ENCODE measurements at places on chromosomes 11 and 22.

DNA sequence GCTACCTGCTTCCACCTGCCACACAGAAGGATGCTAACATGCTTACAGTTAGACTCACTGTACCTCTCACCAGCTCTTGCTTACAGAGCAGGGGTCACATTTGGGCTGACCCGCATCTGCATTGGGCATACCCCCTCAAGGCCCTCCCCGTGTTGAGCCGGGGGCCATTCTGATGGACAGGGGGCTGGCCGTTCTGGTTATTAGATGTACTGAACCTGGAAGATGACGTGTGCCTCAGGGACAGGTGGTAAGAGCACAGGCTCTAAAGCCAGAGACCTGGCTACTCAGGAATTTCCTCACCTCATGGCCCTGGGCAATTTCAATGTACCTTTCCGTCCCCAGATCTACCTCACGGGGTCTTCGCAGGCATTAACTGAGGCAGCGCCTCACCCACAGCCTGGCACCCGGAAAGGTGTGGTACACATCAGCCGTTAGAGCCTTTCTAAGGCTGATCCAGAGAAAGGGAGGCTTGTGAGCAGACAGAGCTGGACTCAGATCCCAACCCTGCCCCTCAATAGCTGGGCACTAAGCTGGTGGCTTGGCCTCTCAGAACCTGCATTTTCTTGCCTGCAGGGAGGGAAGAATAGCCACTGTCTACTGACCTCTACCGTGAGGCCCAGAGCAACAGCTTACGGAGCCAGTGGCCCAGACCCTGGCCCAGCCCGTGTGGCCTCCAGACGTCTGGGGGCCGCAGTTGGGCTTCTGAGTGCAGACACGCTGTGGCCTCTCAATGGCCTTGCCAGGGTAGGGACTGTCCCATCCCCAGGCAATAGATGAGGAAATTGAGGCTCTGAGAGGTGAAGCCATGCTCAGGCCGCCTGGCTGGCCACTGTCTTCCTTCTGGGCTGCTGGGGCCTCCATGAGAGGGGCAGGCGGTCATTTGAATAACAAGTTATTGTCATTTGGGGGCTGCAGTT lies 100.6 kb downstream of the MORC2 start:
- no peaks in the 10 kb centered on the region for H3K36me3 ChIP-seq
- no peak overlapping the region for H3K4me3 ChIP-seq
- DNase-seq: no peak

- no peak for DNase-seq
- H3K36me3 ChIP-seq: no peaks in the 10 kb centered on the region
- peaks cover 10% of the 10 kb centered on the region for H3K4me1 ChIP-seq
- H3K4me3 ChIP-seq: no peak overlapping the region
- H3K27ac ChIP-seq: no peak overlapping the region
These were observed 886 bp downstream of the SHISA8 start for GRCh38 chr22:41913842-41914534.

DNA sequence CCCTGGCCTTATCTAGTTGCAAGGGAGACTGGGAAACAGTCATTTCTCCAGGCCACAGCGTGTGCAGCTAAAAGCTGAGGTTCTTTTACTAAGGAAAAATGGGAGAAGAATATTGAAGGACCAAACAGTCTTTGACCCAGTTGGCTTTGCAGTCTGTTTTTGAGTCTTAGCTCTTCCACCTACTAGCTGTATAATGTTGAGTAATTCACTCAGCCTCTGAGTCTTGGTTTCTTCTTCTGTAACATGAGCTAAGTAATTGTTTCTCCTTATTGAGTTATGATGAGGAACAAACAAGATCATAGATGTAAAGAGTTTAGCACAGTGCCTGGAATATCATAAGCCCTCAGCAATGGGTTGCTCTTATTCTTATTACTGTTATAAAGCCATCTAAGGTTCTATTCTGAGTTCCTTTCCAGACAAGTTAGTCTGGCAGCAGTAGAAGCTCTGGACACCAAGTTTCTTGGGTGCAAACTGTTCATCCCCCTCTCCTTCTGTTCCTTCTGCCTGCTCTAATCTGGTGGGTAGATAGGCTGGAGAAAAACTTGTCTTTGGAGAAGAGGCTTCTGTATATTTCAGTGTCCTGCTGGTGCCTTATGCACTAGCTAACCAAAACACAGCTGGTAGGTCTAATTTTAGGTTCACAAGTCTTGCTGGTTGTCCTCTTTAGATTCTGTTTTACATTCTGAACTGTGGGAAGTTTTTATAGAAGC lies 13.5 kb downstream of the TRIM44 start:
- H3K4me3 ChIP-seq: no peak overlapping the region

DNA sequence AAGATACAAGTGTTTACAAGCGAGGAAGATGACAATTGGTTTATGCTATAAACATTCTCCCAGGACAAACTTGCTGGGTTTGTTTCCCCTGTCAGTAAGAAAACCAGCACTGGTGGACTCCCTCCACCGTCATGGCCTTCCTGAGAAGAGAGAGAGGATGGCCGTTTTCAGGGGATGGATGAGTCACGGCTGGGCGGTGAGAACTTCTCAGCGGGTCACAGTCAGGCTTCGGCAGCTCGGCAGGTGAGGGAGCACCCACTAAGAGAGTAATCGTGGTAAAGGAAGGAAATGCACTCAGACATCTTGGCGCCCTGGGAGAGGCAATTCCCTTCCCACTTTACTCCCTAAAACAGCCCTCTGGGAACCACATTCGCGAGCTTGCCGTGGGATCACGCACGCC lies 83.9 kb downstream of the NCAM1 start:
- no peak for DNase-seq
- H3K27me3 ChIP-seq: peaks cover 2% of the 10 kb centered on the region
- peaks cover 2% of the 10 kb centered on the region for H3K4me1 ChIP-seq
- no peak overlapping the region for H3K4me3 ChIP-seq
- no peaks in the 10 kb centered on the region for H3K36me3 ChIP-seq
- no peak overlapping the region for H3K27ac ChIP-seq

DNA sequence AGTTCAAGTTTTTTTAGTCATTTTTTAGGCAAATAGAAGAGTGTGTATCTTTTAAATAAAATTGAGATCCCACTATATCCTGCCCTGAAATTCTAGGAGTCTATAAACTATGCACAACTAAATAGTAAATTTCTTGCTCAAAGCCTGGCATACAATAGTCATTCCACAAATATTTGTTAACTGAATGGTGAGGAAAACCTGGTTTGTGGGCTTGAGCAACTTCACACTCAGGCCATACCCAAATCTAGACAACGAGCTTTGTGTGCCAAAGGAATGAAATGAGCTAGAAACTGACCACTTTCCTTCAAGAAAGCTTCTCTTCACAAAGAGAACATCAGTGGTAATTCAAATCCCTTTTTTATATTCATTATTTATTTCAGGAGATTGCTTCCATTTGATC lies 39.6 kb upstream of the AMOTL1 start:
- no peak overlapping the region for H3K27ac ChIP-seq
- no peaks in the 10 kb centered on the region for H3K36me3 ChIP-seq
- DNase-seq: no peak
- H3K4me1 ChIP-seq: peaks cover 14% of the 10 kb centered on the region
- no peaks in the 10 kb centered on the region for H3K27me3 ChIP-seq
- H3K4me3 ChIP-seq: no peak overlapping the region

DNA sequence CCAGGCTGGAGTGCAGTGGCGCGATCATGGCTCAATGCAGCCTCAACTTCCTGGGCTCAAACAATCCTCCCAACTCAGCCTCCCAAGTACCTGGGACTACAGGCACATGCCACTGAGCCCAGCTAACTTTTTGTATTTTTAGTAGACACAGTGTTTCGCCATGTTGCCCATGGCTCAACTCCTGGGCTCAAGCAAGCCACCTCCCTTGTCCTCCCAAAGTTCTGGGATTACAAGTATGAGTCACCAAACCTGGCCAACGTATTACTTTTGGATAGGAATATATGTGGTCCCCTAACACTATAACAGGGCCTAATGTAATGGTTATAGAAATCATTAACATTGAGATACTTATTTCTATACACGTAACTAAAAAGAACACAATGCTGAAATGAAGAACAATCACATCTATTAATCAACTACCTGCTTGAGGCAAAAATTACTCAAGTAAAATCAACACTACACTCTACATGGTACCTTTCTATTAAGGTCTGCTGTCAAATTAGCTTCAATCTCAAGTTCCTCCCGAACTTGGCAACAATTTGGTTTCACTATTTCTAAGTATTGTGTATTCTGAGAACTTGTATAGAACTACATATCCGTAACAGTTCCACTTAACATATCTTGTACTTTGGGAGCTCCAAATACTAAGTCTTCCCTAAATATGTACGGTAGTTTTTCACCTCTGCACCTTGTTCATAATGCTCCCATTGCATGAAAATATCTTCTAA lies 124.9 kb downstream of the FCHSD2 start:
- H3K36me3 ChIP-seq: peaks cover 2% of the 10 kb centered on the region
- no peak overlapping the region for H3K27ac ChIP-seq
- H3K27me3 ChIP-seq: no peaks in the 10 kb centered on the region
- no peak for DNase-seq
- no peak overlapping the region for H3K4me3 ChIP-seq
- peaks cover 10% of the 10 kb centered on the region for H3K4me1 ChIP-seq

DNA sequence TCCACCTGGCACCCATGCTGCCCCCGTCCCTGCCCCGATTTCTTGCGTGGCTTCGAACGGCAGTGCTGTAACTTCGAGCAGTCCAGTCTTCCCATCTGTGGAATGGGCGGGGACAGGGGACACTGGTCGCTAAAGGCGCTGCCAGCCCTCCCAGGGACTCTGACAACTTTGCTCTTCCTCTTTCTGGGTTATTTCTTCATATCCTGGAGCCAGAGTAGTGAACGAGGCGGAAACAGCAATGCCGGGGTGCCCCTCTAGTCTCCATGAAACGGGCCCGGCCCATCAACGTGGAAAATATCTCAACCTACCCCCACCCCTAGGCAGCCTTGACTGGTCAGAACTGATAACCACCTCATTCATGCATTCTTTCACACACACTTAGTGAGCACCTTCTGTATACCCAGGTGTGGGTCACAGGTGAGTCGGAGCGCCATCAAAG lies 42.8 kb downstream of the TRIOBP start:
- H3K27ac ChIP-seq: no peak overlapping the region
- no peaks in the 10 kb centered on the region for H3K36me3 ChIP-seq
- H3K27me3 ChIP-seq: no peaks in the 10 kb centered on the region
